ENCODE measurements at places on chromosomes 7 and 10.

- DNase-seq, result peak; percentile 11
Observed at GRCh38 chr10:18542832-18543231, 108.6 kb downstream of the NSUN6 start.

GRCh38 chr10:132542086-132542775, 4.6 kb downstream of the INPP5A start:
- DNase-seq, result no peak

- no peak for DNase-seq
Observed at GRCh38 chr7:23410446-23411183, 59.7 kb downstream of the IGF2BP3 start.

- DNase-seq, result no peak
Observed at GRCh38 chr10:108490944-108491343, 1326.4 kb upstream of the SORCS1 start.

DNA sequence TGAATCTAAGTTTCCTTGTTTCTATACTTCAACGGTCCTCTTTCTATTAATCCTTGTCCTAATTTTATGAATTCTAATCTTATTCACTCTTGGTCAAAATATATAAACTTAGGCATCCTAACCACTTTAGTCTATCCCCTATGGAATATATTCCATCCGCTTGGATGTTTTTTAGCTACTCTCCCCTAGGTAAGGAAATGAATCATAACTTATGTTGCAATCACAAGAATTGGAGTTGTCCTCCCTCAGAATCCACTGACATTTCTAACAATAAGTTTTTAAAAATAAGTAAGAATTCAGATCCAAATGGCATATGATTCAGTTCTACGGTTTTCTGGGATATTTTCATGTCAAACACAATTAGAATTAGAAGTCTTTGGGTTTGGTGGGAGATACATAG, 1081.6 kb downstream of the SORCS1 start:
- no peak for DNase-seq

DNA sequence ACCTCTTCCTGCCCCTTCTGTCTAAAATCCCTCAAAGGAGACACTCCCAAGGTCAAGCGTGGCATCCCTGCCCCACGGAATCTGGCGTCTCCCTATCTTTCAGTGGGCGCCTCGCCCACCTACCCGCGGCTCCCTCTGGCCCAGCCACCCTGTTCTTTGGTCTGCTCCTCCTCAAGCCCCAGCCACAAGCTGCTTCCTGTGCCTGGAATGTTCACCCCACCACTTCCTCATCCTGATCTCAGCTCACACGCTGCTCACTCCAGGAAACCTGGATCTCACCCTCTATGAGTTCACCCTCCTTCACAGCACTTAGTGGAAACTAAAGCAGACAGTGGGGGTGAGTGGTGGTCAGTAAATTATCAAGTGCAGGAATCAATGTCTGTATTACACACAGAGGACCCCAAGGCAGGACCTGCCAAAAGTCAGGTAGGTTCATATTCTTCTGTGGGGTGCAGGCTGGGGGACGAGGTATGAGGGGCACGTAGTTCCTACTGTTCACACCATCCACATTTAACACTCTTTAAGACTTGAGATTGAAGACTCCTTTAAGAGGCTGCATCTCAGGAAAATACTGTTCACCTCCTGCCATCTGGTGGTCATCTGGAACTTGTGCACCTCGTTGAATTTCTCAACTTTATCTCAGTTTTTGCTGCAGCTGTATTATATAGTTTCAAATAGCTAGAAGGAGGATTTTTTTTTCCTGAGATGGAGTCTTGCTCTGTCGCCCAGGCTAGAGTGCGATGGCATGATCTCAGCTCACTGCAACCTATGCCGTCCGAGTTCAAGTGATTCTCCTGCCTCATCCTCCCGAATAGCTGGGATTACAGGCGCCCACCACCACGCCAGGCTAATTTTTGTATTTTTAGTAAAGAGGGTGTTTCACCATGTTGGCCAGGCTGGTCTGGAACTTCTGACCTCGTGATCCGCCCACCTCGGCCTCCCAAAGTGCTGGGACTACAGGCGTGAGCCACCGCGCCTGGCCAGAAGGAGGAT, 166.6 kb downstream of the ARHGAP21 start:
- peak; percentile 81 for DNase-seq

DNA sequence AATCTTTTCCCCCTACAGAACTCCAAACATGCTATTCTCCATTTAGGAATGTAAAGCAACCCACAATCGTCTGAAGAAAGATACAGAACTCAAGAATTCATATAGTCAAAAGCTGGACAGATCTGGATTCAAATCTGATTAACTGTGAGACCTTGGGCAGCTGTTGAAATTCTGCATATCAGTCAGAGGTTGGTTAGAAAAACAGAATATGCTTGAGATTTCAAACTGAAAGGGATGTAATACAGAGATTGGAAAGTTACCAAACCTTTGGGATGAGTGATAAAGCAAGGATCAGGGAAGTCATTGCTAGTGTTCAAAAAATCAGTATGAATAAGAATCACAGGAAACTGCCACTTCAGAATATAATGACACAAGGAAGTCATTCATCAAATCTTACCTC, 406.6 kb downstream of the HTR7 start:
- no peak for DNase-seq

DNA sequence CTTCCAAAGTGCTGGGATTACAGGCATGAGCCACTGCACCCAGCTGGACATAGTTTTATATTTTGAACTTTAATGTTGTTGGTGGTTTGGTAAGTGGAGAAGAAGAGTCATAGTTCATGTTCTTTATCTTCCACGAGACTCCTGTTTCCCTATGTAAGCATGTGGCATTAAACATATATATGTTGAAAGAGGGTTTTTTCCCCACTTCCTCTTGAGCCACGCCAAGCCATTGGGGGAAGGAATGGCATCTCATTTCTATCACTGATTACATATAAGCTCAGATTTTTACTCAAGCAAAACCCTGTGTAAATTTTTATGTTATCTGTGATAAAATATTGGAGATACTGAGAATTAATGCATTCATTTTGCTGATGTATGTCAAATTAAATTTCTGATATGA, 300.4 kb downstream of the PHF14 start:
- DNase-seq, result no peak

DNA sequence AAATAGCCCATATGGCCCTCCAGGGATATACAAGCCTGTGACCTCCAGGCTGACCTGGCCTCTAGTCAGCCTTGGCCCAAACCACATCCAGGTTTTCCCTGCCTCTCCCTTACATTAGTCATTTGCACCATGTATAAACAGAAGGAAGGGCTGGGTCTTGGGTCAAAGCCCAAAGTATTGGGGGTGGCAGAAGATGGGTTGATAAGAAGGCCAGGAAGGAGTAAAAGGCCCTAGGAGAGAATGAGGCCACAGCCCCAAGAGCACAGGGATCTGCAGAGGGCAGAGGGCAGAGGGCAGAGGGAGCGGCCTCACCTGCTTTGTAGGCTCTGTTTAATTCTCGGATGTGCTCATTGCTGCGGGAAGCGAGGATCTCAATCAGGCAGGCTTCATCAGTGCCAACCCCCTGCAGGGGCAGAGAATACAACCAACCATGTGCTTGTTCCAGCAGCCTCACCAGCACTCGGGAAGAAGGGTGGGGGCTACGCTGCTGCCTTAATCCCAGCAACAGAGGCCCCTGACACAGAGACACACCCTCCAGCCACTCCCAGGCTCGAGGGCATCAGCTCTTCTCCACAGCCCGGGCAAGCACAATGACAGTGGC, 31.3 kb downstream of the PLAC9 start:
- no peak for DNase-seq

GRCh38 chr7:131747658-131748232, 191.3 kb upstream of the PODXL start:
- no peak for DNase-seq

GRCh38 chr7:17552952-17553351, 254.5 kb downstream of the AHR start:
- no peak for DNase-seq

- DNase-seq, result peak; percentile 89
Observed at GRCh38 chr7:64098-64915, 128.1 kb upstream of the FAM20C start.

- no peak for DNase-seq
Observed at GRCh38 chr10:13885238-13885990, 298.6 kb downstream of the PRPF18 start.

DNA sequence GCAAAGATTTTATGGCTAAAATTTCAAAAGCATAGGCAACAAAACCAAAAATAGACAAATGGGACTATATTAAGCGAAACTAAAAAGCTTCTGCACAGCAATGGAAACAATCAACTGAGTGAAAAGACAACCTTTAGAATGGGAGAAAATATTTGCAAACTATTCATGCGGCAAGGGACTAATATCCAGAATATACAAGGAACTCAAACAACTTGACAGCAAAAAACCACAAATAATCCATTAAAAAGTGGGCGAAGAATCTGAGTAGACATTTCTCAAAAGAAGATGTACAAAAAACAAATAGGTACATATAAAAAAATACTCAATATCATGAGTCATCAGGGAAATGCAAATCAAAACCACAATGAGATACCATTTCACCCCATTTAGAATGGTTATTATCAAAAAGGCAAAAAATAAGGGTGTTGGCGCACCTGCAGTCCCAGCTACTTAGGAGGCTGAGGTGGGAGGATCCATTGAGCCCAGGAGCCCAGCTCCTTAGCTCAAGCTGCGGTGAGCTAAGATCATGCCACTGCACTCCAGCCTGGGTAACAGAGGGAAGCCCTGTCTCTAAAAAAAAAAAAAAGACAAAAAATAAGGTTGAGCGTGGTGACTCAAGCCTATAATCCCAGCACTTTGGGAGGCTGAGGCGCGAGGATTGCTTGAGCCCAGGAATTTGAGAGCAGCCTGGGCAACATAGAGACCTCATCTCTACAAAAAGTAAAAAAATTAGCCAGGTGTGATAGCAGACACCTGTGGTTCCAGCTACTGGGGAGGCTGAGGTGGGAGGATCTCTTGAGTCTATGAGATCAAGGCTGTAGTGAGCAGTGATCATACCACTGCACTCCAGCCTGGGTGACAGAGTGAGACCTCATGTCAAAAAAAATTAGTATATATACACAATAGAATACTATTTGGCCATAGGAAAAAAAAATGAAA, 4.2 kb upstream of the CCM2 start:
- DNase-seq, result no peak

DNA sequence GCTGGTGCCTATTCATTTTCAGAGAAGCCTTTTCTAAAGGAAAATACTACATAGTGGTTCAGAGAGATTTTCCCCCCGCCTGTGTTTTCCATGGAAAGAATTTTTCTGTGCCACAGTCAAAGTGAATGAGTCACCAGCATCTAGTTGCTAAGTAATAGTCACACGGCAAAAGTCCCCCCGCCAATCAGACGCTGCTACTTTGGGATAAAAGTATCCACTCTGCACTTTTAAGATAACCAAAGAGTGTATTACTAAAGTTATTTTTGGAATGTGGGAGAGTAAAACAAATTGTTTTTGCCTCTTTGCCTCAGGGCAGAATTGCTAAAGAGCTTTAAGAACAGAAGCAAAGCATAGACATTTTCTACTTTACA, 23.5 kb downstream of the ABLIM1 start:
- DNase-seq, result peak; percentile 95

DNA sequence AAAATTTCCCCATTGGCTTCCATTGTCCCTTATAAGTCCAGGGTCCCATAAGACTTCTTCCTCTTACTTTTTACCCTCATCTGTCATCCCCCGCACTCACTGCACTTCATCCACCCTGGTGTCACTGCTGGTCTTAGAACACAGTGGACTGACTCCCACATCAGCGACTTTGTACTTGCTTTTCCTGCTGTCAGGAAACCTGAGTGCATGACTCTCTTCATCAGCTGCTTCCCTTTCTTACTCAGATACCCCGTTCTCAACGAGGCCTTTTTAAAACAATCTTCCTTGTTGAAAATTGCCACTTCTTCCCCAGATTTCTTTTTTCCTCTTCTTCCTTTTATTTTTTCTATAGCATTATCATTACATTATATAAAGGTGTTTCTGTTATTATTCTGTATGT, 305.4 kb downstream of the SDK1 start:
- DNase-seq, result no peak

DNA sequence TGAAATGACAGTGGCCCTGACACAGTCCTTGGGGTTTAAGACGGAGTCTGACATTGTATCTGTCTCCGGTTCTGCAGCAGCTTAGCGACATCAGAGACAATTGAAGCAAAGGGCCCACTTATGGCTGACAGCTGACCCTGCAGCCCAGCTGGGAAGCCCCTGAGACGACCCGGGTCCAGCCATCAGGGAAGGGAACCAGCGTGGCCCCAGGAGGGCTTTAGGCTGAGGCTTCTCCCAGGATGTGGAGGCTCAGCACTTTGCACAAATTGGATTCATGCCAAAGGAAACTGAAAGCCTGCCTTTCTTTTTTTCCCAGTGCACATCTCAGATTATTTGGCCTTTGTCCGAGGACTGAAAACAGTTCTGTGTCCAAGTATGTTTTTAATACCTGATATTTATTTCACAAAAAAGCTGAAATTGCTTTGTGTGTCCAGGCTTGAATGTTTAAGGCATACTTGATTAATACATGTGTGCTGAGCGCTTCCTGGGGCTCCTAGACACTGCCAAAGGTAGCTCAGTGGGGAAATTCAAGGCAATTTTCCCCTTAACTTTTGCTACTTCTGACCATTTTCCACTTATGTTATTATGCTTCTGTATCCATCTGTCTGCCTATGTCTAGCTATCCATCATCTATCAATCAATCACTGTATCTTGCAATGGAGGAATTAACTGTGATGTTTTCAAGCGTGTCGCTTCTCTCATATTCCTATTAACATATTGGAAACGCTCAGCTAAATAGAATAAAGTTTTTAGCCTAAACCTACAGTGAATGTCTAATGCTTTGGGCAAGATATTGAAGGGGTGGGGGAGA, 34.8 kb downstream of the KLF6 start:
- peak; percentile 84 for DNase-seq

DNA sequence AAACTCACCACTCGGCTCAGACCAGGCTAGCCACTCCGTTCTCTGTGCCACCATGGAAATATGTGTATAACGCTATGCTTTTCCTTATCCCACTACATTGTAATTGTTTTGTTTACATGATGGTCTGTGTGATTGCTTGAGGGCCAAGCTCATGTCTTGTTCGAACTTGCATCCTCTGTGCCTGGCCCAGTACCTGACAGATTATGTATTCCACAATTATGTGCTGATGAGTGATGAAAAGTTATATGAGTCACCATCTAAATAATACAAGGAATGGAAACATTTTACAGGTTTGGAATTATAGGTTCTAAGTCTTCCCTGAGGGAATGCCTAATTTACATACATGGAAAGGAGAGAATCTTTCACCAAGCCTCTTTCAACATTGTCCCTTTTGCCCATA, 137.4 kb downstream of the C7orf25 start:
- no peak for DNase-seq

GRCh38 chr10:110239892-110240291, 32.5 kb downstream of the MXI1 start:
- no peak for DNase-seq

- peak; percentile 89 for DNase-seq
Observed at GRCh38 chr7:151875942-151876898, 695 bp downstream of the PRKAG2 start.
